A549 (cell line): ENCODE measurements at places on chromosomes 16 and 17. TPM values are rescaled to one million over a fixed set of nuclear protein-coding genes. Genes with fewer than 3 reads are reported as not detected.

- no peak for DNase-seq
Measured at GRCh38 chr16:87465306-87465705, 27.5 kb downstream of the ZCCHC14 start.

DNA sequence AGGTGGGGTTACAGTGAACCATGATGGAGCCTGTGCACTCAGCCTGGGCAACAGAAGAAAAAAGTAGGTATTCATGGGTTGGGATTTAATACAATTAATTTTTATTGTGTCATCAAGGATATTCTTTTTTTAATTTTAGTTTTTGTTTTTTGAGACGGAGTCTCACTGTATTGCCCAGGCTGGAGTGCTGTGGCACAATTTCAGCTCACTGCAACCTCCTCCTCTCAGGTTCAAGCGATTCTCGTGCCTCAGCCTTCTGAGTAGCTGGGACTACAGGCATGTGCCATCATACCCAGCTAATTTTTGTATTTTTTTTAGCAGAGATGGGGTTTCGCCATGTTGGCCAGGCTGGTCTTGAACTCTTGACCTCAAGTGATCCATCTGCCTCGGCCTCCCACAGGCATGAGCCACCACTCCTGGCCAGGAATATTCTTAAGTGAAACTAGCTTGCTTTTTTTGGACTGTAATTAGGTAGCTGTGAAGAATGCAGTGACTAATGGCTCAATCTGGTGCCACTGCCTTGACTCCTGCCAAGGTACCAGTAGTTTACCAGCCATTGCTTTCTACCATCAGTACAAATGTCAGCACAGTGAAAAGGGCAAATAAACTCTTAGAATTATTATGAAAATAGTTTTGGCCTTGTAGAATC is 4.8 kb downstream of the PPM1D start:
- DNase-seq, result no peak

DNA sequence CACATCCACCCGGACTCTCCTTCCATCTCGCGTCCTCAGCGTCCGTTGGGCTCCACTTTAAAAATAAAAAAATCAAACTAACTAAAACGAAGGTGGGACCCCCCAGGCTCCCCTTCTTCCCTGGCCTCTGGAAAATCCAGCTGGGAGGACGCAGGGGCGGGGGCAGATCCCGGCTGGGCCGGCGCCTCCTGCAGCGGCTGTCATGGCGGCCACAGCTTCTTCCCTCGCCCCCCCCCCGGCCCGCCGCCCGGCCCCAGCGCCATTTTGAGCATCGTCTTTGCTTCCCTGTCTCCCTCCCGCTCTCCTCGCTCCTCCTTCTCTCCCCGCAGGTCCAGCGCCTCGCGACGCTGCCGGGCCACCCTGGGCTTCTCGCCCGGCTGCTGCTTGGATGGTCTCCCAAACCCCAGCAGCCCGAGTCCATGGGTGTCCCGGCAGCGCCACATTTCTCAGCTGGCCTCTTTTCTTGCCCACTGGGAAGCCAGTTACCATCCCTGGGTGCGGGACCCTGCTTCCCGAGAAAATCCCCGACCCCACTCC is 3.3 kb downstream of the HOXB2 start:
- no peak for DNase-seq

- no peak for DNase-seq
Measured at GRCh38 chr16:64061621-64062020, 1060.2 kb downstream of the CDH11 start.

Gene PRAC2
- polyA plus RNA-seq, result not detected in 3 replicates

DNA sequence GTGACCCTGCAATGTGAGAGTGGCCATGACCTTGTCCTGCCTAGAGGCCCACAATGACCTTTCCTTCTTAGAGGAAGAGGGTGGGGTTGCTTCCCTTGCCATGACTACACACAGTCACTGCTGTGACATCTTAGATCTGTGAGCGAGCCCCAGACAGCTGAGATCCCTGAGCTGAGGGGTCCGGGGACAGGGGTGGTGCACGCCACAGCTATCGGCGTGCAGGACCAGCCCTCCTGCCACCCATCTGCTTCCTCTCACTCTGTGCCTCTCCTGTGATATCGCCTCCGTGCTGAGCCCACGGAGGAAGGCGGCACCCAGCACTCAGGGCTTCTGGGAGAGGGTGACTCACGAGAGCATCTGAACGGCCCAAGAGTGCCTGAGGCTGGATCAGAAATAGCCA is 35.2 kb downstream of the KIAA0513 start:
- DNase-seq, result no peak

- no peak for DNase-seq
Measured at GRCh38 chr17:71757156-71757555, 363.7 kb upstream of the SOX9 start.

Gene C17orf67
- 2.4 to 2.8 TPM (median 2.6 TPM) in 3 replicates for polyA plus RNA-seq

GRCh38 chr17:57679906-57680695 is 65.0 kb downstream of the CCDC182 start:
- DNase-seq, result no peak

GRCh38 chr17:45818699-45819098 is 26.0 kb upstream of the SPPL2C start:
- no peak for DNase-seq

Gene ATP1B2
- 0.05 to 0.26 TPM (median 0.10 TPM) in 3 replicates for polyA plus RNA-seq

DNA sequence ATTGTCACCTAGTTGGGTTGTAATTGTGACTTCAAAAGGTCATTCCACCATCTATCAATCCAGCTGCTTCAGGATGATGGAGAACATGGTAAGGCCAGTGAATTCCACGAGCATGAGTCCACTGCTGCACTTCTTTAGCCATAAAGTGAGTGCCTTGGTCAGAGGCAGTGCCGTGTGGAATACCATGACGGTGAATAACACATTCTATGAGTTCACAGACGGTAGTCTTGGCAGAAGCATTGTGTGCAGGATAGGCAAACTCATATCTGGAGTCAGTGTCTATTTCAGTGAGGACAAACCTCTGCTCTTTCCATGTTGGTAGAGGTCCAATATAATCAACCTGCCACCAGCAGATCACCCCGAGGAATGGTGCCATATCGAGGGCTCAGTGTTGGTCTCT is 650.9 kb downstream of the KCNJ2 start:
- DNase-seq, result no peak

DNA sequence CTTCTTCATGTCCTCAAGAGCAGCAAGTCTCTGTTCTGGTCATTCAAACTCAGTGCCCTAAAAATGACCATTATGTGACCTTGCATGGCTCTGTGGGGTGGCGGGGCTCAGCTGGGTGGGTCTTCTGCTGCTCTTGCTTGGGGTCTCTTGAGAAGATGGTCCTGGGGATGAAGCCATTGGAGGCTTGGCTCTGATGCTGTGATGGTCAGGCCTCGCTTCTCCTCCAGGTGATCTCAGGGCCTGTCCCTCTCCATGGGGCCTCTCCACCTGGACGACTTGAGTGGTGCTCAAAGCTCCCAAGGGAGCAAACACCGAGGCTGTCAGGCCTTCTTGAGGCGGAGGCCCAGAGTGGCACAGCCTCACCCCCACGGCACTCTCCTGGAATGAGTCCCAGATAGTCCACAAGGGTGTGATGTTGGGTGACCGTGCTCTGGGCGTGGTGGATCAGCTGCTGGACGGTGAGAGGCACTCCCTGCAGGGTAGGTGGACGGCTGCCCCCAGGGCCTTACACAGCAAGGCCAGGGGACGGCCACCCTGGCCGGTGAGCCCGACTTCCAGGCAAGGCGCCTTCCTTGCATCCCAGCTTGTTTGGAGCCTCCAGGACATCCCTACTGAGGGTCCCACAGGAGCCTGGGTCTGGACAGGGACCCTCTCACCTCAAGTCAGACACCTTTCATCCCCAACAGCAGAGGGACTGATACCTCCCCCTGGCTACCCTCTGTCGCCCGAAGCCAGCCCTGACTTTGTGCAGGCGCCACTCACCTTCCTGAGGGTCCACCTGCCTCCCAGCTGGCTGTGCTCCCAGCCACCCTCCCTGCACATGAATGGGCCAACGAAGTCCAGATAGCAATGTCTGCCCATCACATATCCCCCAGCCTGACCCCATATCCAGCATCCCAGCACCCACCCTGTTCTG is 48.7 kb downstream of the USP22 start:
- DNase-seq, result no peak

Gene MRPS23
- 140 to 164 TPM (median 153 TPM) in 3 replicates for polyA plus RNA-seq

DNA sequence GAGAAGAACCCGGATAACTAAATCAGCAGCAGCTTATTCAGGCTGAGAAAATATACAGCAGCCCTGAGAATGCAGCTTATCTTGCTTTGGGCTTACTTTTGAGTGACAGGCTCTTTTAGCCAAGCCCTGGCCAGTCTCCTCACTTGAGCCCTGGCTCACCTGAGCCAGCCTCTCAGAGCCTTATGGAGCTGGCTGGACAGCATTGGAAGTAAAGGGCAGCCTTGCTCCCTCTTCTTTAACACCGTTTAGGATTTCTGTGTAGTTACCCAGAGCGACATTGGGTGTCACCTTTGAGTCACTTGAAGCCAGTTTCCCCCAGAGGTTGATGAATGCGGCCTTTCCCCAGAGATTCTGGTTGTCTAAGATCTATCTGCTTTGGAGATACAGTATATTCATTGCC is 7.7 kb upstream of the NPIPB2 start:
- DNase-seq, result peak; percentile 55

Gene INCA1
- 1.1 to 1.3 TPM (median 1.1 TPM) in 3 replicates for polyA plus RNA-seq

GRCh38 chr16:425740-426114 is 278 bp downstream of the RAB11FIP3 start:
- DNase-seq, result no peak

DNA sequence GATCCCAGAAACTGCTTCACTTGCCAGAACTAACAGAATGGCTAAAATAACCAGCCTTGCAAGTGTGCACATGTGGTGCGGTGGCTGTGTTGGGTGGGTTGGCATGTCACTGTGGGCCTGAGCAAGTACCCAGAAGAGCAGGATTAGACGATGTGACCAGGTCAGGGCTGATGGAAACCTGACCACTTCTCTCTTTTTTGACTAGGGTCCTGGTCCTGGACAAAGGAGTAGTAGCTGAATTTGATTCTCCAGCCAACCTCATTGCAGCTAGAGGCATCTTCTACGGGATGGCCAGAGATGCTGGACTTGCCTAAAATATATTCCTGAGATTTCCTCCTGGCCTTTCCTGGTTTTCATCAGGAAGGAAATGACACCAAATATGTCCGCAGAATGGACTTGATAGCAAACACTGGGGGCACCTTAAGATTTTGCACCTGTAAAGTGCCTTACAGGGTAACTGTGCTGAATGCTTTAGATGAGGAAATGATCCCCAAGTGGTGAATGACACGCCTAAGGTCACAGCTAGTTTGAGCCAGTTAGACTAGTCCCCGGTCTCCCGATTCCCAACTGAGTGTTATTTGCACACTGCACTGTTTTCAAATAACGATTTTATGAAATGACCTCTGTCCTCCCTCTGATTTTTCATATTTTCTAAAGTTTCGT is 16.7 kb downstream of the ANKRD40 start:
- no peak for DNase-seq

Gene KRT32
- not detected in 3 replicates for polyA plus RNA-seq

DNA sequence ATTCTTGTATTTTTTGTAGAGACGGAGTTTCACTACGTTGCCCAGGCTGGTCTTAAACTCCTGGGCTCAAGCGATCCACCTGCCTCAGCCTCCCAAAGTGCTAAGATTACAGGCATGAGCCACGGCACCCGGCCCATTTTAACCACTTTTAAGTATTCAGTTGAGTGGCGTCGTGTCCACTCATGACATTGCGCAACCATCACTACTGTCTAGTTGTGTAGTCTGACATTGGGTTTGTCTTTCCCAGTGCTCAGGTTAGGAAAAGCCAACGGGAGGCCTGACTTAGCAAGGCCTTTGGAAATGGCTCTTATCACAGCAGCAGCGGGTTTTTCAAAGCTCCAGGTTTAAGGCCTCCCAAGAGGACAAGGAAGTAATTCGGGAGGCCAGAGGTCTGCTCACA is 58.7 kb downstream of the LITAF start:
- no peak for DNase-seq

DNA sequence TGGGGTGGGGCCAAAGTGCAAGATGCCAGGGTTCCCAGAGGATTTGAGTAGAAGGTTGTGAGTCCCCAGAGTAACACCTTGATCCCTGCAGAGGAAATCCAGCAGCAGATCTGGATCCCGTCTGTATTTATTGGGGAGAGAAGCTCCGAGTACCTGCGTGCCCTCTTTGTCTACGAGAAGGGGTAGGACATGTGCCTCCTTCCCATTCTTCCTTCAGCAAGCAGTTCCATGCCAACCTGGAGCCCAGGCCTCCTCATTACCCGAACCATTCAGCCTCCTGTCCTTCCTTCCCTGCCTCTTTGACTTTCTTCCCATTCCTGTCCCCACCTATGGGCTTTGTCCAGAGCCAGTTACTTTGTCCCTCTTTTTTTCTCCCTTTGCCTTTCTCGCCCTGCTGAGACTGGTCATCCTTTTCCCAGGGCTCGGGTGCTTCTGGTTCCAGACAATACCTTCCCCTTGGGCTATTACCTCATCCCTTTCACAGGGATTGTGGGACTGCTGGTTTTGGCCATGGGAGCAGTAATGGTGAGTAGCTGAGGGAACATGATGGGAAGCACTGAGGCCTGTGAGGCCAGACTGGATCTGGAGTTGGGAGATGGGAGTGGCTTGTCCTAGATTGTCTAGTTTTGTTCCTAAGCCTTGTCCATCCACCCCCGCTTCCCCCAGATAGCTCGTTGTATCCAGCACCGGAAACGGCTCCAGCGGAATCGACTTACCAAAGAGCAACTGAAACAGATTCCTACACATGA is 2.9 kb downstream of the RNF167 start:
- no peak for DNase-seq

- DNase-seq, result no peak
Measured at GRCh38 chr16:52465711-52466267, 81.2 kb downstream of the TOX3 start.

- peak; percentile 48 for DNase-seq
Measured at GRCh38 chr16:2799859-2800226, 1.6 kb downstream of the PRSS41 start.

Gene CACNG3
- polyA plus RNA-seq, result not detected in 3 replicates

DNA sequence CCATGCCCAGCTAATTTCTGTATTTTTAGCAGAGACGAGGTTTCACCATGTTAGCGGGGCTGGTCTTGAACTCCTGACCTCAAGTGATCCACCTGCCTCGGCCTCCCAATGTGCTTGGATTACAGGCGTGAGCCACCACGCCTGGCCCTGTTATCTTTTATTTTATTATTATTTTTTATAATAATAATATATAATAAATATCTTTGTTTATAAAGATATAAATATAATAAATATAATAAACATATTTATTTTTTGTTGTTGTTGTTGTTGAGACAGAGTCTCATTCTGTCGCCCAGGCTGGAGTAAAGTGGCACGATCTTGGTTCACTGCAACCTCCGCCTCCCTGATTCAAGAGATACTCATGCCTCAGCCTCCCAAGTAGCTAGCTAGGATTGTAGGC is 7.0 kb upstream of the RNF157 start:
- no peak for DNase-seq
